Stimulated activated CD4-positive, alpha-beta T cell treated with anti-CD3 and anti-CD28 coated beads, Interleukin-15, amount 100 ng/mL, for 1 hour (primary cell): ENCODE measurements at places on chromosomes 2 and 18.

DNA sequence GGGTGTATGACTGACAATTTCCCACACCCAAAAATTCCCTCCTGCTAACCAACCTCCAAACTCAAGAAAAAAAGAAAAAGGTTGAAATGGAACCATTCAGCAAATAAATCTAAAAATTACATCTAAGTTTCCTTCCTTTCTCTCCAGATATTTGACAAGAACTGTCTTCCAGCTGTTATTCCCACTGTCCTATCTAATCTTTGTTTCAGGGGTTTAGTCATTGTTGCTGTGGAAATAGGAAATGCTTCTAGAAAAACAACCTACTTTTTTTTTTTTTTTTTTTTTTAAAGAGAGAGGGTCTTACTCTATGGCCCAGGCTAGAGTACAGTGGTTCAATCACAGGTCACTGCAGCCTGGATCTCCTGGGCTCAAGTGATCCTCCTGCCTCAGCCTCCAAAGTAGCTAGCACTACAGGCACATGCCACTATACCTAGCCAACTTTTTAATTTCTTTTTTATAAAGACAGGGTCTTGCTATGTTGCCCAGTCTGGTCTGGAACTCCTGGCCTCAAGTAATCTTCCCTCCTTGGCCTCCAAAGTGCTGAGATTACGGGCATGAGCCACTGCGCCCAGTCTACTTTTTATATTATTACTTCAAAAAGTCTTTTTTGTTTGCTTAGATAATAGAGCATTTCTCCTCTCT lies 88.1 kb downstream of the ITSN2 start:
- DNase-seq, result no peak

- DNase-seq, result no peak
These were observed 143.9 kb downstream of the NCK2 start for GRCh38 chr2:105888625-105889024.

DNA sequence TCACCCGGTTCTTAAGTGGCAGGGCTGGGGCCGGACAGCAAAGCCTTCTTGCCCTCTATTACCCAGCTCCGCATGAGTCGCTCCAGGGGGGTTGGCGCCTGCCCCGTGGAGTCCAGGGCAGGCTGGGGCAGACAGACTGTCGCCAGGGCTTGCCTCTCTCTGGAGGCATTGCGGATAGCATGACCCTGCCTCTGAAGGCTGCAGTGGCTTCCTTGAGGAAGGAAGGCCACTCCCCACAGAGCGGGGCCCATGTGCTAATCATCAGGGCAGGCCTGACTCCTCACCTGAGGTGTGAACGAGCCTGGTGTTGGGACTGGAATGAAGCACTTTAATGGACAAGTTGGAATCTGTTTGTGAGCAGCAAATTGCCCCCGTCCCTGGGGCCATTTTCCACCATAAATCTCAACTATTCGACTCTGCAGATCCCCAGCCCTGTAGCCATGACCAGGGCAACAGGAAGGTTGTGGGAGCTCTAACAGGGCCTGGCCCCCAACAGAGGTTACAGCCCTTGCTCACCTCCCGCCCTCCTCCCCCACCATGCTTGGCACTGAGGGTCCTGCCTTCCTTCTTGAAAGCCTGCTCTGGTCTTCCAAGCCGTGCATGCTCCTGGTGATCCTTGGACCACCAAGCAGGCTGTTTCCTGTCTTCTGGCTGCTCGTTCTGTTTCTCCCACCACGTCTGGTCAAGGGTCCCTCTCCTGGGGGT lies 144.9 kb upstream of the HAAO start:
- no peak for DNase-seq

DNA sequence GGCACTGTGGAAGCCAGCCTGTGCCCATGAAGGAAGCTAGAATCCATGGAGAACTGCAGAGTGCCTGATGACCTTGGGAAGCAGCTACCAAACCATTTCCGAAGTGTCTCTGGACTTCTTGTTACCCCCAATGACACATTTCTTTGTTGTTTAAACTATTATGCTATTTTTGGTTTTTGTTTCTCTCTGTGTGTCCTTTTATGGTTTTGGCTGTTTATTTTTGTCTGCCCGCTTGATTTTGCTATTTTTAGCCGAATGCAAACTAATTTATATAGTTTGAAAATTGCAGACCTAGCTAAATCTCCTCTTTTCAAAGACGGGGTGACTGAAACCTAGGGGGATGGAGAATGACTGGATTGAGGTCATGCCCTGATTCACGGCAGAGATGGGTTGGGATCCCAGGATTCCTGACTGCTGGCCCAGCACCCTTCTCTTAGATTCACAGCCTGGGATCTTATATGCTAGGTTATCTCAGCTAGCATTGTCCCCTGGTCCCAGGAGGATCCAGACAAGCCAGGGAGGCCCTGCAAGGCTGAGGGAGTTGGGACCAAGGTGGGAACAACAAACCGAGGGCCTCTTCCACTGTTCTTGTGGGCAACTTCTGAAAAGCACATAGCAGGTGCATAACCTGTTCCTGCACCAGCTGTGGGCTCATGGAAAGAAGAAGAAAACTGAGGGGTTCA lies 116.3 kb upstream of the HAAO start:
- no peak for DNase-seq

DNA sequence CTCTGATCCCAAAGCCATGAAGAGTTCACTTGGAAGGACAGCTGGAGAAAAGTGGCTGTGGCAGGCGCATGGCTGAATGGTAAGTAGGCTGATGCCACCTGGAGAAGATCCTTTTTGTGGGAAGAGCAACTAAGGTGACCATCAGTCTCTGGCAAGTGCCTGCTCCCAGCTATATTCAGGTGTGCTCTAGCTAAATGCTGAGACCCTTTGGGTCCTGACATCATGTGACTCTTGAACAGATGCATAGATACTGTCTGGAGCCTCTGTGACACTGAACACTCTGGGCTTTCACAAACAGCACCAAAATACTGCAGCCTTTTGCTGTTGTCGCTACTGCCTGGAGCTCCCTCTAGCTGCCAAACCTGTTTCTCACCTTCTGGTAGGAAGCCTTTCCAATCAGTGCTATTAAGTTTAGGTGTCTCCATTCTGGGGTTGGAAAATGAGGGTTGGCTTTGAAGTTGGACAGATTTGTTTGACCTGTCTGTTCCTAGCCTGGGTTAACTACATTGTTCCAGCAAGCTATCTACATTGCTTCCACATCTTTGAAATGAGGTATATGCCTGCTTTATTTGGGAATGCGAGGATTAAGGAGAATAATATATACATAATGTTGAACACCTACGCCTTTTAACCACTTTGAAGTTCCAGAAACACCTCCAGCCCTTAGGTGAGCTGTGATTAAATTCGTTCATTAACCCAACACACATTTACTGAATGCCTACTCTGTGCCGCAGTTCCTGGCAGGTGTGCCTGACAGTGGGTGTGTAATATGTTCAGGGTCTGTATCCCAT lies 3.1 kb downstream of the EGR4 start:
- DNase-seq, result no peak

GRCh38 chr18:79947881-79948610 lies 3.4 kb downstream of the SLC66A2 start:
- no peak for DNase-seq

DNA sequence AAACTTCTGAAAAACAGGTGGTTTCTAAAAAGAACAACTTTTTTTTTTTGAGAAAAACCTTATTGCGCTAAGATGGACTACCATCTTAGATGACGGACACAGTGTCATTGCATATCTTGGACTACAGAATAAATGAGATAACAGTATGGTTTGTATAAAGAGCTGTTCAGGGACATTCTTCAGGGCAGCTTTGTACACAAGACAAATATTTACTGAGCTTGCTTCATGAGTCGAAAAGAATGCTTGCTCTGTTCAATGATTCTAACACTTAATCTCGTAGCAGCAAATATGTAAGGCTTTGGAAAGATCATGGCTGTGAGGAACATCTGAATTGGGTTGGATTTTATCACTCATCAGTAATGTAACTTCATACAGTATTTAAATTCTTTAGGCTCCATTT lies 282.5 kb upstream of the CWC22 start:
- no peak for DNase-seq

GRCh38 chr18:47978141-47978540 lies 47.7 kb upstream of the SMAD2 start:
- DNase-seq, result no peak

DNA sequence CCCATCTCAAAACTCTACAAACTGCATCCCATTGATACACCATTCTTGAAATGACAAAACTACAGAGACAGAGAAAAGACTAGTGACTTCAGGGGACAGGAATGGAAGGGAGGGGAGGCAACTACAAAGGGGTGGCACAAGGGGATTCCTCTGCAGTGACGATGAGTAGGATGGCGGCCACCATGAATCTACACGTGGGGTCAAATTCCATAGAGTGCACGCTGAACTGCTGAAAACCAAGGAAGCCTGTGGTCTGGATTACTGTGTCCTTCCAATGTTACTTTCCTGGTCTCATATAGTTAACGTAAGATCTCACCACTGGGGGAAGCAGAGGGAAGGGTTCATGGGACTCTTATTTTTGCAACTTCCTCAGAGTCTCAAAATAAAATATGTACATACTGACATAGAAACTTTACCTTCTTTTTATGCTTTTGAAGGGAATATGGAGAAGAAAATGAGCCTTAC lies 23.6 kb downstream of the COX7A2L start:
- DNase-seq, result no peak

DNA sequence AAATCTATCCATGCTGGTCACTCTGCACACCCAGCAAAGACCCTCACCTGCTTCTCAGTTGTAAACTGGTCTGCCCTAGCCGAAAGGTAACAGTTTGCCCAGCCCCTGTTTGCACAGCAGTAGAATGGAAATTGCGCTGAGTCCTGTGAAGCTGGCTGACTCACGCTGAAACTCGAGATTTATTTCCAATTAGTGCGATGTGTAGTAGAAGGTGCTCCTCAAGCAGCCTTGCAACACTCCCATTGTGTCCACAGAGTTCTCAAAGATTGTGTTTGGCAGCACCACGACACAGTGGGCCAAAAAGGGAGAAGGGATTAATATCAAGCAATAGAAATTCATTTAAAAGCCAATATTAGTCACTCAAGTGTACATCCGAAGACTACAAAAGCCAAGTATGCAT lies 21.7 kb upstream of the APCDD1 start:
- DNase-seq, result no peak

DNA sequence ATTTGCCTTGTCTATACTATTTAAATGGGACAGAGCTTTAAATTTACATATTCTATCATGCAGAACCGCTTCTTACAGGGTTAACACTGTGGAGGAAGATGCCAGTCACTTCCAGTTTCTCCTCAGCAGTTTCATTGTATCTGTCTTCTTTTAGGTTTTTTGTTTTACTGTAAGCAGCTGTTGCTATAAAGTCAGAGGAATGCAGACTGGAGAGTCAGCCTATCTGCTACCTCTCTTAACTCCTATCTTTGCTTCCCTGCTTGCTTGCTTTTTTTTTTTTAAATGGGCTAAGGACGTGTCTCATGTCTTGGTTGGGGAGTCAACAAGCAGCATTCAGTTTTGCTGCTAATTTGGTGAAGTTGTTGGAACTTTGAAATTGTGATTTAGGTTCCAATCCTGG lies 8.9 kb downstream of the EPC2 start:
- no peak for DNase-seq

- DNase-seq, result no peak
These were observed 466.7 kb upstream of the MYT1L start for GRCh38 chr2:2797797-2798196.

DNA sequence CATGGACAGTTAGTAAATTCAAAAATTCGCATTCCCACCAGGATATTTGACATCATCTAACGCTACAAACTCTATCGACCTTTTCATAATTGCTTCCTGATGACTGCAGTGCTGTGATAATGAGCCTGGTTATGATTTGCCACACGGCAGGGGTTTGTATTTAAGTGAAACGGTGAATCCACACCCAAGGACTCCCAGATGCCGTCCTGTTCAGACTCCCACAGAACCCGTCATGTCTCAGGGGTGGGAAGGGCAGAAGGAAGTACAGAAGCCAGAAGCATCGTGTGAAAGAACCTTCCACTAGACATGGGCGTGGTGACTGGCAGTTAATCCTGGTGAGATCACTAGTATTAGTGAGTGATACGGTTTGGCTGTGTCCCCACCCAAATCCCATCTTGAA lies 91.2 kb upstream of the TMEM18 start:
- no peak for DNase-seq

- no peak for DNase-seq
These were observed 67.2 kb downstream of the COLEC12 start for GRCh38 chr18:433298-433697.

- DNase-seq, result no peak
These were observed 38.1 kb downstream of the SMARCAL1 start for GRCh38 chr2:216450346-216450745.

DNA sequence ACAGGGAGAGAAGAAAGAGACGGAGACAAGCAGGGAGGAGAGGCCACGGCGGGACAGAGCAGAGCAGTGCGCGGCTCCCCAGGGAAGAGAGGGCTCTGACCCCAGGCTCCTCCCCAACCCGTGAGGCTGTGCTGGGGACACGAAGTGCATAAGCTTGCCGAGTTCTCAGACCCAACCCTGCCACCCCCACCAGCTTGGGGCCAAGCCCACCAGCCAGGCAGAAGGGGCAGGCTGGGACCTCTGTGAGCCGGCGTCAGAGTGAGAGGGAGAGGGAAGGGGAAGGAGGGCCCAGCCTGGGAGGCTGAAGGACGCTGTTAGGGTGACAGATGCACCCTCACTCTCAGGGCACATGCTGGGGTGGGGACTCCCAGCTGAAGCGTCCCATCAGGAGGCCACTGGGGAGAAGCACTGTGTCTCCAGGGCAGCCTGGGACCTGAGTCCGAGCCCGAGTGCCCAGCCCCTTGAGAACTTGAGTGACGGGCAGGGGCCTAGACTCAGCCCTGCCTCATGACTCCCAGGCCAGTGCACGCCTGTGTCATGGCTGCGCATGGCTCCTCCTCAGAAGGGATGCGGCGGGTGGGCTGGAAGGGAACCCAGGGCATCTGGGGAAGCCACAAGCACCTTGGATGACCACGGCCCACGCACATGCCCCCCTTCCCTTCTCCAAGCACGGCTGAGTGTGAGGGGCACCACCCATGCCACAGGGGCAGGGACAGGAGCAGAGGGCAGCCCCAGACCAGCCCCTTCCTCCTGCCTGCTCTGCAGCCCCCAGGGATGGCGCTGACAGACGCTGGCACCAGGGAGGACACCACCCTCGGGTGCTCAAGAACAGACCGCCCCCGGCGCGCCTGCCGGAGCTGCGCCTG lies 31.0 kb downstream of the MTERF4 start:
- no peak for DNase-seq

DNA sequence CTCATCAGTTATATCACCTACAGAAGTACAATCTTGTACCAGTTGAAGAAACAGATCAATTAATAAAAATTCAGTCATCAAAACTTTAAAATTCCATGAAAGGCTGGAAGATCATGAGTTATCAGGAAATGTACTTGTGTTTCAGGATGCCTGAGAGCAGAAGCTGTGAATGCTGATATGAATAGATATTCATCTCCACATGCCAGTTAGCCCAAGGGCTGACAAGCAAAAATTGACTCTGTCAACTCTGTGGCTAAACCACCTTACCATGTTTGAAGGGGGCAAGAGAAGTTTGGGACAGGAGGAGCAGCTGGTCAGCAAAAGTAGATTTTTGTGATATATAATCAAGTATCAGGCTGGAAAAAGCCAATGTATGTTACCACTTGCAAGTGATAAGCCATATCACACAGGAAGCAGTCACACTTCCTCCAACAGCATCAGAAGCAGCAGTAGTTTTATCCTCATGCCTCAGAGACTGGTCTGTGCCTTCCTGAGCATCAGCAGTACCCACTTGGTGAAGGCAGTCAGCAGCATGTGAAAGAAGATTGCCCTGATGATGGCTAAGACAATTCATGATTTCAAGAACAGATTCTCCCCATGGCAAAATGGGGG lies 328.2 kb upstream of the CNTNAP5 start:
- DNase-seq, result no peak
